ENCODE measurements at places on chromosomes 1 and 21.

DNA sequence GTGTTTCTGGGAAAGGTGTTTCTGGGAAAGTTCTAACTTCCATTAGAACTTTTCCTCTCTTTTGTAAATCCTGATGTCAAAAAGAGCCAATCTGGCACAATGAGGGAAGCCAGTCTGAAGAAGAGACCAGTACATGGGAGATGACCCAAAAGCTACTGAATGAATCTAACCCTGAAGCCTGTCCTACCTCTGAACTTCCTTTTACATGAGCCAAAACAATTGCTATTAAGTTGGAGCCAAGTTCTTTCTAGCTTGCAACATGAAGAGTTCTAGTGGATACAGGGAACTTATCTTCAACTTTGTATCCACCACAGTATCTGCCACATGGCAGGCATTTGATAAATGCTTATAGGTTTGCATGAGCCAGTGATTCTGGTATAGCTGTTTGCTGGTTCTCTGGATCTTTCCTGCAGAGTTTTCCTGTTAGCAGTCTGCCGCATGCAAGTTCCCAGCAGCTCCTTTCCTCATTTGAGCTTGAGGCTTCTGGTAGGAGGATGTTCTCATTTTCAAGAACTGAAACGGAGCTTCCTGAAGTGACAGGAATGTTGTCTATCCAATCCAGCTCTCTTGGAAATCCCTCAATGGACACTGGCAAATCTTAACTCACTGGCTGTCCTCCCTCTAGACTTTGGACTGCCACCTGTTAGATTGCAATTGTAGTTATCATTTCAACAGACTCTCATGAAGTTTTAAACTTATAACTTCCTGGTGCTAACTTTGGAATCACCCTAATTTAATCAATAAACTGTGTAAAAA is 73.1 kb upstream of the LPGAT1 start:
- DNase-seq, result no peak

GRCh38 chr21:25871566-25871965 is 136.8 kb downstream of the GABPA start:
- no peak for DNase-seq

- no peak for DNase-seq
Observed at GRCh38 chr1:243487649-243488227, 231.9 kb downstream of the SDCCAG8 start.

DNA sequence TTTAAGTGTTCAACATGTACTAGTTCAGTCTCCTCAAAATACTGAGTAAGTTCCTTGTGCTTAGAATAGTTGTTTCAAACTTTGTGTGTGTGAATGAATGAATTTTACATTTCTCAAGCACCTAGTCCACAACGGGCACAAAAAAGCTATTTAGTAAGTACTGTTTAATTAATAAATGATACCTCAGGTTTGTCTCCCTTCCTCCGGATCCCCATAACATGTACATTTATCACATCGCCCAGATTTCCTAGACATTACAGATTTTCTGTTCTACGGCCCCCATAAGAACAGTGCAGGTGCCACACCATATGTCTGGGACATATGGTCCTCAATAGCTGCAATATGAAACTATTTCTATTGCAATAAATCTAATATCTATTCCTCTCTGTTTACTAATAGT is 1.3 kb upstream of the TTF2 start:
- DNase-seq, result no peak

- no peak for DNase-seq
Observed at GRCh38 chr1:33301273-33301984, 19.5 kb downstream of the A3GALT2 start.

GRCh38 chr1:239185245-239185619 is 201.1 kb upstream of the CHRM3 start:
- DNase-seq, result no peak

GRCh38 chr1:220378571-220379302 is 106.5 kb upstream of the RAB3GAP2 start:
- DNase-seq, result no peak

DNA sequence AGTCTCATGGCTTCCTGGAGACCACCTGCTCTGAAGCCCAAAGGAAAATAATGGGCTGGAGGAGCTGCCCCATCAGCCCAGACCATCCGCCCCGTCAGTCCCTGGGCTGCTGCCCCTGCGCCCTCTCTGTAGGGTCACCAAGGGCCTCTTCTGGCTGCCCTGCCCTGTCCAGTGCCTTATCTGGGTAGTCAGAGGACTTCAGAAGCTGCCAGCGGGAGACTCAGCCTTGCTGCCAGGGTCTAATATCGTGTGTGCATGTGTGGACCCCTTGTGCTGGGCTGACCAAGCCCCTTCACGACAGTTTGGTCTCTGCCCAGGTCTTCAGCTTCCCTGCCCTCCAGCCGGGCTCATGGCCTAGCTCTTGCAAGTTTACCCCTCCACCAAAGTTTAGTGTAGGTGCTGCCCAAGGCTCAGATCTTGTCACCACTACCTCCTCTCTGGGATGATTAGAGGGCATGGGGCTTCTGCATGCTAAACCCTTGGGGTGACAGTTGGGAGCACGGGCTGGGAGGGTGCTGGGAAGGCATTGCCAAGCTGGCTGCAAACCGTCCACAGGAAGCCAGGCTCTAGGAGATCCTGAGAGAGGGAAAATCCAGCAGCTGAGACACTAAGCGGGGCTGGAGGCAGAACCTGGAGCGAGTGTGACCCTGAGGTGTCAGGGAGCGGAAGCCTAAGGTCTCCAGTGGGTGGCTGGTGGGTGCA is 20.6 kb downstream of the NENF start:
- no peak for DNase-seq

GRCh38 chr1:119774746-119775490 is 6.2 kb upstream of the HMGCS2 start:
- DNase-seq, result no peak

- no peak for DNase-seq
Observed at GRCh38 chr21:41888749-41889376, 9.7 kb upstream of the PRDM15 start.

GRCh38 chr1:7266561-7266960 is 481.3 kb downstream of the CAMTA1 start:
- DNase-seq, result peak; percentile 20

DNA sequence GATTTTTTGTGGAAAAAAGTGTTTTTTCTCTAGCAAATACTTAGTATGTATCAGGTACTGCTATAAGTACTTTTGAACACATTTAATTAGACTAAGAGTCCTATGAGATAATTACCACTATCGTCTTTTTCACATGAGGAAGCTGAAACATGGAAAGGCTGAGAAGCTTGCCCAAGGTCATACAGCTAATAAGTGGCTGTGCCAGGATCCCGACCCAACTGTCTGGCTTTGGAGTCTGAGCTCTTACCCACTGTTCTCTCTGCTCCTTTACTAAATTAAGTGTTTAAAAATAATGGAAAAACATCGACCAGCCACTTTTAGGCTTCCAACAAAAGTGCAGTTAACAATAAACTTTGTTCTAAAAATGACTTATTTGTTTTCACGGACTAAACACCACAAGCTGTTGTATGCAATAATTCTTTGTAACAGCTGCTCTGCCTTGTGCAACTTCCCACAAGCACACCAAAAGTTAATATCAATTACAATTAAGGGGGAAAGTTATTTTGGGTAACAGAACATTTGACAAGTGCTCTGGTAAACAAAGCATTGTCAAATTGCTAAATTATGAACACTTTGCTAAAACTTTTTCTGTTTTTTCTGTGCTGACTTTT is 75.7 kb downstream of the CRB1 start:
- no peak for DNase-seq

DNA sequence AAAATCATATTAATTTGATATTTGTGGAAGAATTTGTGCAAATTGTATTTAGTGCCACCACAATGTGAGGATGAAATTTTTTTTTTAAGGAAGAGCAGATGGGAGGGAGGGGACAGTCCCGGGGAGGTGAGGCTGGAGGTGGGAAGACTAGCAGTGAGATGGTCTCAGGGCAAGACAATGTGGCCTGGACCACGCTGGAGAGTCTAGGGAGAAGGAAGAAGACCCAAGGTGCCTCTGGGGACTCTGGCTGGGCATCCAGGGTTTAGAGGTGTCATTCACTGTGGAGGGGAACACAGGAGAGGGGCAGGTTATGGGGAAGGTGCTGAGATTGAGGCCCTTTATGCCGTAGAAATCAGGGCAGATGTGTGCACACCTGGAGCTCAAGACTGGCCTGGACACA is 10.3 kb upstream of the THEMIS2 start:
- DNase-seq, result no peak

DNA sequence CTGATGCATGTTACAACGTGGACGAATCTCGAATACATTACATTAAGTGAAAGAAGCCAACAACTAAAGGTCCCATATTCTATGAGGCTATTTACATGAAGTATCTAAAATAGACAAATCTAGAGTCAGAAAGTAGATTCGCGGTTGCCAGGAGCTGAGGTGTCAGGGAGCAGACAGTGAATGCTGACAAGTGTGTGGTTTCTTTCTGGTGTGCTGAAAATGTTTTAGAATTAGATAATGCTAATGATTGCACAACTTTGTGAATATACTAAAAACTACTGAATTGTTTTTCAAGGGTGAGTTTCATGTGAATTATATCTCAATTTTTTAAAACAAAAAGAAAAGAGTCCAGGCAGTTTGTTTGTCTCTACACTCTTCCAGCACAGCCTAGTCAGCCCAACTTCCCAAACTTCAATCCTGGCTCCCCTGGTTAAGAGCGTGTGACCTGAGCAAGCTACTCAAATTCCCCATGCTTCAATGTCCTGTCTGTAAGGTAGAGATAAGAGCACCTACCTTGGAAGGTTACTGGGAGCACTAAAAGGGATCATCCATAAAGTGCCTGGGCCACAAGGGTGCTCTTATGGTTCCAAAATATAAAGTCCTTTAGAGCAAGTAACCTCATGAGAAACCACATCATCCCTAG is 20.9 kb downstream of the HLCS start:
- DNase-seq, result no peak

GRCh38 chr1:247054992-247055415 is 23.6 kb downstream of the ZNF670 start:
- no peak for DNase-seq

Data from mesothelial cell of epicardium (in vitro differentiated cells).